C1 segment of cervical spinal cord (tissue), 14 donors: ENCODE measurements at places on chromosomes 12 and 14.

DNA sequence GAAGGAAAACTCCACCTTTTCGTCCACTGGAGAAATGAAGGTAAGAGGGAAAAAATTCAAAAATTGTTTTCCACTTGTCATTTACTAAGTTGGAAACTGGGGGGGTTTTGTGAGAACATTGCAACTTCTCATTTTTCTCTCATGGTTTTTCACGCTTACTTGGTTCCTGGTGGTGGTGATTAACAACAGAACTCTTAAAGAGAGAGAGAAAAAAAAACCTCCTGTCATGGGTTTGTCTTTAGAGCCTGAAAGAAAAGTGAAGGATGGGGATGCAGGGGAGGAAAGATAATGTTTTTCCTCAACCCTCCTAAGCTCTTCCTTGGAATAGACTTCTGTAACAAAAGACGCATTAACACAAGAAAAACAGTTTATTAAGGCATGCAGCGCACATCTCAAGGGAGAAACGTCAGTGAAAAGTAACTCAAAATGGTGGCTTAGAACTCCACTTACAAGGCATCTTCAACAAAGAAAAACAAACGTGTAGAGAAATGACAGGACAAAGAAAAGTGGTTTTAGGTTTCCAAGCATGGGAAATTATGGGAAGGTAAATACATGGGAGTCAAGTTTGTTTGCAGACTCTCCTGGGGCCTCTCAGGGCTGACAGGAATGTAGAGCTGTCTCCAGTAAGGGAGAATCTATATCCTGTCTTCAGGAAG lies 81.9 kb upstream of the ATF7IP start:
- DNase-seq, result no peak

DNA sequence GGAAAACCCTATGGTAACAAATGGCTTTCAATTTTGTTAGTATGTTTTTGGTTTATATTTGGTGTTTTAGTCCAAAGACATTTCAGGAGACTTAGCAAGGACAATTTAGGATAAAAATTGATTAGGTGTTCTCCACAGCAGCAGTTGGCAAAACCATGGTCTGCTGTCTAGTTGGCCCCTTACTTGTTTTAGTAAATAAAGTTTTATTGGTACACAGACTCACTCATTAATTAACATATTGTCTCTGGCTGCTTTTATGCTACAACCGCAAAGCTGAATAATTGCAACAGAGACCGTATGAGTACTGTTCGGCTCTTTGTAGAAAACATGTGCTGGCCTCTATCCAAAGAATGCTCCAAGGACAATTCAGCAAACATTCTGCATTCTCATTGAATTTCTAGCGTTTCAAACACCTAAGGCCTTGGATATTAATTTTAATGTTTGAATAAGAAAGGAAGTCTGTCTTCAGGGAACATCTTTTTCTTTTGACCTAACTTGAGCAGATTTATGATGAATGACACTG lies 77.7 kb downstream of the CCDC92 start:
- no peak for DNase-seq

- DNase-seq, result no peak
Observed at GRCh38 chr14:66117600-66117999, 368.6 kb upstream of the CCDC196 start.

- DNase-seq, result no peak
Observed at GRCh38 chr12:22530-23201, 43.9 kb upstream of the IQSEC3 start.

GRCh38 chr12:107657133-107657532 lies 28.5 kb upstream of the PWP1 start:
- DNase-seq, result no peak

- DNase-seq, result no peak
Observed at GRCh38 chr12:4734625-4735340, 14.6 kb downstream of the GALNT8 start.

DNA sequence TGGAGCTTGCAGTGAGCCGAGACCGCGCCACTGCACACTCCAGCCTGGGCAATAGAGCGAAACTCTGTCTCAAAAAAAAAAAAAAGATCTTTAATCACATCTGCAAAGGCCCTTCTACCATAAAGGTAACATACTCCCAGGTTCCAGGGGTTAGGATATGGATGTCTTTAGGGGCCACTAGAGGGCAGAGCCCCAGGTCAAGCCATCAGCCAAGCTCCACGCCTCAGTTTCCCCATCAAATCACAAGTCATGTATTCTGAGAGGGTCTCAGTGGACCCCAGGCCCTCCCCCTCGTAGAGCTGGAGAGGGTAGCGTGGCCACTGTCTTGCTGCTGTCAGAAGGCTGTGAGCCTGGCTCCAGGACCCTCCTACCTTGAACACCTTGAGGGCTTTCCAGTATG lies 18.8 kb downstream of the SLC8B1 start:
- DNase-seq, result no peak

DNA sequence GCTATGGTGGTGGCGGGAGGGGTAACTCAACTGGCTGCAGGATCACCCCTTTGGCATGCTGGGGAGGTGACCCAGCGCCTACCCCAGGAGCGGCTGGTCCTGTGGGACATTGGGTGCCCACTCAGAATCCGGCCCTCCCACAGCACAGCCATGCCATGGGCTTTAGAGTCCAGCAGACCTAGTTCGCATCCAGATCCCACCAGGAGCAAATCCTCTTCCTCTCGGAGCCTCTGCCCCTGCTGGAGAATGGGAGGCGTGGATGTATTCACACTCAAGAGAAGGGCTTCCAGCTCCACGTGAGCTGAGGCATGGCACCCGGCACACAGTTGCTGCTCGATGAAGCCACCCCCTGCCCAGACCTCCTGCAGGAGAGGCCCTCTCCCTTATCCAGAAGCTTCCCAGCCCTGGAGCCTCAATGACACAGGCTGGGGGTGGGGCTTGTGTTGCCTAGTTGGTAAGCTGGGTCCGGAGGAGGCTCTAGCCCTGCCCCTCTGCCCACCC lies 17.7 kb downstream of the FAM222A start:
- DNase-seq, result no peak

- no peak for DNase-seq
Observed at GRCh38 chr14:44634692-44635091, 127.6 kb upstream of the FSCB start.

GRCh38 chr12:19850346-19851065 lies 411.2 kb downstream of the AEBP2 start:
- no peak for DNase-seq

DNA sequence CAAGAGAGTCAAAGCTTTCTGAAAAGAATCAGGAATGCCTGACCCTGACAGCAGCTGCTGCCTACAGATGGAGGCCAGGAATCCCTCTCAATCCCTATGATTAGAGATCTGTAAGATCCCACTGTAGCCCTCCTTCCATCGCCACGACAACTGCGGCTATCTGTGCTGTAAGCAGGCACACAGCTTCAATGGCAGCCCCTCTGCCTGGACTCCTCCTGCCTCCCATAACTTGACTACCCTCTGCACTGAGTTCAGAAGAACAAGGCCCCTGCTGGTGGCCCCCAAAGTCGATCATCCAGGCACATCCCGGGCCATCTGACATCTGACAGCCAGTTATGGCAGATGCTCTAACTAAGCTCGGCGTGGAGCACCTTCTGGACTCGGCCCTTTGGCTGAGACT lies 2.9 kb downstream of the CLMN start:
- DNase-seq, result no peak

DNA sequence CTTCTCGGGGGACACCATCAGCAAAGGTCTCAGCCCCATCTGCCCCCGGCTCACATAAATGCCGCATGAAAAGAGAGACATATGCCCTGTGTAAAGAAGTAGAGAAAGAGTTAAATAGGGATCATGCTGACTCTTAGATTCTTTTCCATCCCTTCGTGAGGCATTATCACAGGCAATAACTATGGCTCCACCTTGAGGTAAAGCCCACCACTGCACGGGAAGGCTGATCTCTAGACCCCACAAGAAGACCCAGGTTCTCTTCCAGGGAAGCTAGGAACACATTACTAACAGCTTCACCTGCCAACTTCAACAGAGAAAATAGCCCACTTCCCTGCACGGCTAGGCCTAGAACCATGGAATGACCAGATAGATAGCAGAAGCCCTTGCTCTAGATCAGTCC lies 14.1 kb upstream of the NOP2 start:
- DNase-seq, result no peak

GRCh38 chr12:15852383-15852782 lies 29.8 kb upstream of the STRAP start:
- no peak for DNase-seq

- no peak for DNase-seq
Observed at GRCh38 chr12:12399161-12399560, 42.3 kb downstream of the BORCS5 start.

DNA sequence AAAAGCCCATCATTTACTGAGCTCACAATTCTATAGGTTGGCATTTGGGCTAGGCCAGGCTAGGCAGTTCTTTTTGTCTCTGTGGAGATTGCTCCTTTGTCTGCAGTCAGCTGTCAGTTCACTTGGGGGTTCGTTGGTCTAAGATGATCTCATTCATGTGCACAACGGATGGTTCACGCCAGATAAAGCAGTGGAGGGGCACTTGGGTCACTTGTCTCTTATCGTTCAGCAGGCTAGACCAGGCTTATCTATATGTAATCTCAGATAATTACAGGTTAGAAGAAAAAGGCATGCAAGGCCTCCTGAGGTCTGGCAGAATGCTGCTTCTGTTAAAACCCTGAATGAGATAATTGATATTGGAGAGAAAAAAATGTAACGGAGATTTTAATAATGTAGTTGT lies 119.0 kb upstream of the ATP2B1 start:
- DNase-seq, result no peak

GRCh38 chr14:31229638-31230572 lies 22.3 kb upstream of the HECTD1 start:
- DNase-seq, result peak; percentile 10

DNA sequence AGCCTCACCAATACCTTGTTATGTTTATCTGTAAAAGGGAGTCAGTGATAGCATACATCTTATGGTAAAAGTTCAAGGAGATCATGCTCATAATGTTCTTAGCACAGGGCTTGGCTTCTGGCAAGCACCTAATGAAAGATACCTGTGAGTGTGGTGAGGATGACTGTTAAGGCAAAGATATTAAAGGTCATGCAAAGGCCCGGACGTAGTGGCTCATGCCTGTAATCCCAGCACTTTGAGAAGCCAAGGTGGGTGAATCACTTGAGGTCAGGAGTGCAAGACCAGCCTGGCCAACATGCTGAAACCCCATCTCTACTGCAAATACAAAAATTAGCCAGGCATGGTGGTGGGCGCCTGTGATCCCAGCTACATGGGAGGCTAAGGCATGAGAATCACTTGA lies 425.9 kb upstream of the TBX3 start:
- DNase-seq, result no peak

DNA sequence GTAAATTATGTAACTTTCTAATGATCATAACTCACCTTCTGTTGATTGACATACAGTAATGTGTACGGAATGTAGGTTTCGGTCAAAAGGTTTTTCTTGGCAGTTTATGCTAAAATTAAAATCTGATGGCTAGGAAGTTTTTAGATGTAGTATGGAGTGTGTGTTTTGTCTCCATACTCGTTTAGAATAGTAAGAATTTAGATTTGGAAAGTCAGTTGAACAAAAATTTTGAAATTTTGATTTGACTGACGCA lies 859 bp downstream of the PALS1 start:
- no peak for DNase-seq
